ENCODE measurements at places on chromosomes 1 and 21.

DNA sequence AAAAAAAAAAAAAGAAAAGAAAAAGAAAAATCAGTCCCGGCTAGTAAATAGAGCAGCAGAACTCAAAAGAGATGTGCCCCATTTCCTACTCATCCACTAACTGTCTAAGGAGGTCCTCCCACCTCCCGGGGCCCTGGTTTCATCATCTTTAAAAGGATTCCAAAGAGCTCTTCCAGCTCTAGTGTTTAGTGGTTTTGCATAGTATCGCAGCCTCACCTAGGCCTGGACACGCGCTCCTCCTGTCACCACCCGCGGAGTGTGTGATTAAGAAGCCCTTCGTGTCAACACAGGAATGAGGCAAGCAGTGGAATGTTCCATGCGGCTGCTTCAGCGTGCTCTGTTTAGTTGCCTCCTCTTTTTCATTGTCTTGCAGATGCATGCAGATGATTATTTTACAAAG, 49.0 kb downstream of the LBR start:
- DNase-seq = peak; percentile 23

DNA sequence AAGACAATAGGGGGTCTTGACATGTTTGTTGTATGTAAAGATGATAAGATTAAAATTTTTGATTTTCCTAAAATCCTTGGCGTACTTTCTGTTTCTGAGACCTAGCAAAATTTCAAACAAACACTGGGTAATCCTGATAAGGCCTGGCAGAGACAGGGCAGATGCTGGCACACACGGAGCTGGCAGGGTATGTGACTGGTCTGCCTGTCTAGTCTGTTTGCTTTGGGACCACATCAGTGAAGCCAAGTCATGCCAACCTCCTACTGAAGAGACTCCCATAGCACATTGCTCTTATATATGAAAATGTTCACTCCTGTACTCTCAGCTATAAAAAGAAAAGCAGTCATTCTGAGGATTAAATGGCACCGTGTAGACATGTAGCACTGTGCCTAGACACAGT, 14.1 kb downstream of the TOR3A start:
- DNase-seq = no peak

DNA sequence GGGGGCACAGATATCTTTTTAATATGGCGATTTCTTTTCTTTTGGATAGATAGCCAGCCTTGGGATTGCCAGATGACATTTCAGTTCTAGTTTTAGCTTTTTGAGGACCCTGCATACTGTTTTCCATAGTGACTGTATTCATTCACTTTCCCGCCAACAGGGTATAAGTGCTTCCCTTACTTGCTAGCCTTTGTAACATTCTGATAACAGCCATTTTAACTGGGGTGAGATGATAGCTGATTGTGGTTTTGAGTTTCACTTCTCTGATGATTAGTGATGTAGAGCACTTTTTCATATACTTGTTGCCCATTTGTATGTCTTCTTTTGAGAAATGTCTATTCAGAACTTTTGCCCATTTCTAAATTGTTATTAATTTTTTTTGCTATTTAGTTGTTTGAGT, 151.9 kb downstream of the NTPCR start:
- no peak for DNase-seq

DNA sequence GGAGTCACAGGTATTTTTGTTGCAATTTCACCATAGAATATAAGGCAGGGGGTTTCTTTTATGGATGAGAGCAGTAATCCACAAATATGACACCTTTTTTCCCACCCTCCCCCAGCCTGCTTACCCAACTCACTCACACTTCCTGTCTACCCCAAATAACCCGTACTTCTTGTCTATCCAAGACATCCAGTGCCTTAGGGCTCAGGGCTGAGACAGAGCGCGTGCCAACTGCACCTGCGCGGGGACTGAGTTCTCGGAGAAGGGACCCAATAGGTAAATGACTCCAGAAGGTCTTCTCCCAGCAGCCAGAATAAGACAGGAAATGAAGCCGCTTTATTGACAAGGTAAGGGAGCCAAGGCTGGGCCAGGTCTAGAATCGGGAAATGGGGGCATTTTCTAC, 369.1 kb downstream of the SIPA1L2 start:
- DNase-seq = no peak

GRCh38 chr1:196306421-196306820, 301.8 kb downstream of the KCNT2 start:
- DNase-seq = no peak

- DNase-seq = no peak
These were observed 9.8 kb downstream of the FBXO42 start for GRCh38 chr1:16342331-16343062.

GRCh38 chr1:147384804-147385203, 142.3 kb downstream of the CHD1L start:
- no peak for DNase-seq

- DNase-seq = no peak
These were observed 14.3 kb upstream of the PGBD2 start for GRCh38 chr1:248891758-248892157.

DNA sequence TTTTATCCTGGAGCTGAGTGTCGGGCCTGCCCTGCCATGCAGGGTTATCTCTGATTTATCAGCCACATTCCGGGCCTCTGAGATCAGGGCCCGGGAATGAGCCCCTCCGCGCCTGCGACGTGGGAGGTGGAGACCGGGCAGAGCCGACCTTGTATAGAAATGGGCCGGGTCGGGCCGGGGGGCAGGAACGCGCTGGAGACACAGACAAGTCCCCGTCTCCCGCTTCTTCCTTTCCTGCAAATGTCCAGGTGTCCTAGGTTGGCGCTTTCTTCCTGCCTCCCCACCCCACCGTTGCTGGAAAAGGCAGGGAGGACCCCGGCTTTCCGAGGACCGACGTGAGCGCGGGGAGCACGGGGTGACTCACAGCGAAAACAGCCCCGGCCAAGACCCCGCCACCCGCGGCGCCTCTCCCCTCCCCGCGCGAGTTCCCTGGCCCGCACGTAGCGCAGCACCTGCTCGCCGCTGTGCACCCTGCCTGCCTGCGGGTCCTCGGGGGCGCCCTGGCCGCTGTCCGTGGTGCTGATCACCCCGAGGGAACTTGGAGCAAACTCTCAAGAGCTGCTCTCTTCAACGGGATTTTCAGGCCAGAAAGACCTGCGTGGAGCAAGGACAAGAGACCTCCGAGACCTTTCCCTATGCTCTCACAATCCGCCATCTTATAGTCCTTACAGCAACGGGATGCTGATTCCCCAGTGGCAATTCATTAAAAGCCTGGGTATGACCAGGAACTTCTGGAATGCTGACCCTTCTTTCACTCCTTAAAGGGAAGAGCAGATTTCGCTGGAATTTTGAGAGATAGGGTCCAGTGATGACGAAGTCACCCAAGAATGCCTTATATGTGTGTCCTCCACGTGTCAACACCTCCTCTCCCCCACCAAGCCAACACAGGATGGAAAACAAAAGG, 475 bp upstream of the NPPB start:
- DNase-seq = no peak

- DNase-seq = no peak
These were observed 24.4 kb downstream of the OR10R2 start for GRCh38 chr1:158496374-158496773.

GRCh38 chr1:205210756-205211168, 740 bp downstream of the DSTYK start:
- DNase-seq = no peak

- no peak for DNase-seq
These were observed 7.5 kb upstream of the EVI5 start for GRCh38 chr1:92792340-92792782.

- DNase-seq = no peak
These were observed 10.4 kb downstream of the C1orf226 start for GRCh38 chr1:162391790-162392563.

- DNase-seq = no peak
These were observed 103.4 kb downstream of the RUSC1 start for GRCh38 chr1:155424091-155424490.

- no peak for DNase-seq
These were observed 121.7 kb downstream of the ZZZ3 start for GRCh38 chr1:77560741-77561140.

- no peak for DNase-seq
These were observed 100.4 kb upstream of the TMEM51 start for GRCh38 chr1:15053153-15053552.

- no peak for DNase-seq
These were observed 4.1 kb downstream of the ZC3H12A start for GRCh38 chr1:37478451-37478881.

DNA sequence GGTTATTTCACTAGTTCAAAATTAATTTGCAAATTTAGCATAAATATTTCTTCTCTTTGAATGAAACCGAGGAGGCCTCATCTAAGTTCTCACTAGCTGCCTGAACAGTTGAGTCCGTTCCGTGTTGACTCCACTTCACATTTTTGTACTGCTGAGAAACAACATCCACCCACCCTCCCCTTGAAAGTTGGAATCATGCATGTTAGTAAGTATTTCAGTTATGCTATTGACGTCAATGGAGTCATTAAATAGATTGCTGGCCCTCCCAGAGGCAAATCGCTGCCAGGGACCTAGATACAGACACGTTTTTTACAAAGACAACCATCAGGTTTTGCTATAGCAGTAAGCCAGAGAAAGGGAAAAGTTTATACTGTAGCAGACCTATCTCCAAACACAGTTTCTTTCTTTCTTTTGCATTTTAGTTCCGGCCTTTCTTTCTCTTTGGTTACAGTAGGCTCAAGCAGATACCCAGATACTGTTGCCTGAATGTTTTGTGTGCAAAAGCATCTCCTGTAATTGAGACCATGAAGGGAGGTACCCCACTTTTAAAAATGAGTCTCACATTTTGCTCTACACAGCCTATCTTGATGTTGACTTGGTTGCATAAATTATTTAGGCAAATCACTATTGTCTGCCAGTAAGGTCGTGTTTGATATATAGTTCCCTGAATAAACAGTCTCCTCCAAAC, 262.6 kb upstream of the SGIP1 start:
- peak; percentile 98 for DNase-seq

DNA sequence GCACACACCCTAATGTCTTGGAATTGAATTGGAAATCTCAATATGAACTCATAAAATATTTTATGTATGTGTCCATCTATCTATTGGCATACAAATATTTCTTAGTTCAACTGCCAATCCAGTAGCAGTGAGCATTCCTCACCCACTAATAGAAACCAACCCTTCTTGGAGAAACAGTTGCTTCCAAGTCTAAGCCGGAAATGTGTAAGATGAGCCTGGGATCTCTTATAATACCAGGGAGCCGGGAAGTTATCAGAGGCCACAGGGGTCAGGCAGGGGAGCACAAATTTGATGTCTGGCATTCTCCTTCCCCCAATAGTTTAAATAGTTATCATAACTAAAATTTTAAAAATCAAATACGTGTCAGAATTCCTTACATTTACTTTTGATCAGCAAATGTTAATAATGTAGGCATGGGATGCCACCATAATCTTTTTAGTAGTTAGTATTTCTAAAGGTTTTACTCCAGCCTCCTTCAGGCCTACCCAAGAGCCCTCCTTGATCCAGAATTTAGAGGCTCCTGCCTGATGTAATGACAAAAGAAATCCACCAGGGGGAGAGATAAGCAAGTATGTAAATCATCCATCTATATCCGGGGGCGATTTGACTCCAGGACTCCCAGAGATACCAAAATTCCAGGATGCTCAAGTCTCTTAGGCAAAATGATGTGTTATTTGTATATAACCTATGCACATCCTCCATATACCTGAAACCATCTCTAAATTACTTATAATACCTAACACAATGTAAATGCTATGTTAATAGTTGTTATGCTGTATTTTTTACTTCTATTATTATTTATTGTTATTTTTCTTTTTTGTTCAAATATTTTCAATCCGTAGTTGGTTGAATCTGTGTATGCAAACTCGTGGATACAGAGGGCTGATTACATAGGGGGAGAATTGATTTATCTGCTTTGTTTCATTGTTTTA, 218.7 kb upstream of the COA6 start:
- DNase-seq = peak; percentile 63

- no peak for DNase-seq
These were observed 52.1 kb downstream of the SYDE2 start for GRCh38 chr1:85148524-85149250.

DNA sequence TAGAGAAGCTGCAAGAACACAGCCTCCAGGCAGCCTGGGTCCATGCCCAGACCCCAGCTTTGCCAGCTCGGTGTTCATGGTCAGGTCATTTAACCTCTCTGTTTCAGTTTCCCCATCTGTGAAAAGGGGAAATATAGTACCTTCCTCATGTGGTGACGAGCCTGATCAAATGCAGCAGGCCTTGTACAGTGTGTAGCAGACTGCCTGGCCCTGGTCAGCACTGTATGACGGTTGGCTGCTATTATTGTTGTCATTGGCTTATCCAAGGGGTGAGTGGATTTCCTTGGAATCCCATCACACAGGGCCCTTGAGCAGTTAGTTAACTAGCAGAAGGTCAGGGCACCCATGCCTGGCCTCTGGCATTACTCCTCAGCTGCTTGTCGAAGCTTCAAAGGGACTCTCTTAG, 6.6 kb upstream of the TMEM51 start:
- no peak for DNase-seq

DNA sequence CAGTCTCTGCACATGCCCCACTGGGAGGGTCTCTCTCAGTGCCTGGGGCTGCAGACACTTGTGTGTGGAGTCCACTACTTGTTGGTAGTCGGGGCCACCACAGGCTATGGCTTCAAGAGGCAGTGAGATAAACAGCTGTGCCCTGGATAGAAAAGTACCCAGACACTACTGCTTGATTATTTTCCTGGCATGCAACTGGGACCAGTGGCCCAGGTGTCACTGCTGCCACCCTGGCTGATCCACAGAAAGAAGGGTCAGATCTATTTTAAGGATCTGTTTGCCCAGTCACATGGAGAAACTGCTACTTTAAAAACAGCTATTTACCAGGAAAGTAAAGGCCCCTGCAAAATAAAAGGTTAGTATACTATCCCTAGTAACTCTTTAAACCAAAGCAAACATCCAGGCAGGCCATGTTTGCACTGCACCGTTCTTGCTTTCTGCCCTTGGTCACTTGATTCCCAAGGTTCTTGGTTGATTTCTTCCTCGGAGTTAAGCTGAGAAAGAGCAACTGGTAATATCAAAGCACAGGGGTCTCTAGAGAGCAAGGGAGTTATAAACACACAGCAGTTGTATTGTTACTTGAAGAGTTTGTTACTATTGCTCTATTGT, 99.9 kb downstream of the GLUL start:
- no peak for DNase-seq

- DNase-seq = no peak
These were observed 13.5 kb upstream of the SUMO3 start for GRCh38 chr21:44831227-44831860.

- DNase-seq = no peak
These were observed 21.5 kb downstream of the RPL5 start for GRCh38 chr1:92853299-92853698.
